GM03348 (cell line): ENCODE measurements at places on chromosomes 6 and 20.
A peak's percentile ranks its signal among the peaks of the same experiment; 100 is the strongest.

- peak; percentile 95 for DNase-seq
Observed at GRCh38 chr6:157669747-157670216, 153.3 kb upstream of the SNX9 start.

GRCh38 chr20:3165473-3166337, 6.0 kb upstream of the FASTKD5 start:
- DNase-seq: no peak

DNA sequence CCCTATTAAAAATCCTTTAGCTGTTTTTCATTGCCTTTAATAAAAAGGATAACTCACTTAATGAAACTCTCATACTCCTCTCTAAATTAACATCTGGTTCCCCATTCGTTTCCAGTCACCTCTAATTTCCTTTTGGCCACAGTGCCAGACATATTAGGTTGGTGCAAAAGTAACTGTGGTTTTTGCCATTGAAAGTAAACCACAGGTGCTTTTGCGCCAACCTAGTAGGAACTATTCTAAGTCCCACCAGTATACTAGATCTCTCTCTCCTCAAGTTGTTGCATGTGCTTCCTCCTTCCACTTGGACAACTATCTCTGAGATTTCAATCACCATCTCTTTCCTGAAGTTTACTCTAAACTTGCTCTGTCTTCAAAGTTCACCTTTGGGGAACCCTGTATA, 961.1 kb downstream of the TBC1D32 start:
- DNase-seq: no peak

- no peak for DNase-seq
Observed at GRCh38 chr20:18529041-18529440, 21.3 kb downstream of the SEC23B start.

DNA sequence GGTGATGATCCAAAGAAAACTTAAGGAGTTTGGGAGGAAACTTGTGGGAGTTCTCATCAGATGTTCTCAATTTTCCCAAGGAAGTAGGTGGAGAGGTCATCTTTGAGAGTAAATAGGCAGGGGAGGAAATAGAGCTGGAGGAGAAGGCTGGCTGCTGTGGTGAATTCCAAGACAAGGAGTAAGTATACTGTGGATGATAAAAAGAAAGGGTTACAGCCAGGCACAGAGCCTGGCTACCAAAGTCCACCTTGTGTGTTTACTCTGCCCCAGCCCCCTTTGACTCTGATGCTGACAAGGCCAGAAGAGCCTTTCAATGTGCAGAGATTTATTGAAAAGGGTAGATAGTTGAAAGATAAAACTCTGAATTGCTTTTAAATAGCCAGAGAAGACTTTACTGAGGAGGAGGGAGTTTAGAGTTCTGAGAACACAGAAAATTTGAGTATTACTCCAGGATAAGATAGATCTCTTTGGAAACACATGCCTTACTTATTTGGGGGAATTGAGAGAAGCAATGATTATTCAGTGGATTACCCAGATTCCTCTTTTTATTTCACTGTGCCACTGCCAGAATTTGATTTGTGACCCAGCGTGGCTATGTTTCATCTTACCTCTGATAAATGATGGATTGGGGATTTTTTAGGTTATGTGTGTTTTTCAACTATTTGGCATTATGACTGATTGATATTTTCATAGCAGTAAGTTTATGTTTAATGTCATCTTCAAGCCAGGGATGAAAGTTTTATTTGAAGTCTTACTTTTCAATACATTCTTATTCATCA, 182.6 kb upstream of the JAG1 start:
- peak; percentile 6 for DNase-seq

GRCh38 chr20:32159766-32160221, 47.7 kb downstream of the PLAGL2 start:
- no peak for DNase-seq

GRCh38 chr6:43921039-43921438, 151.0 kb downstream of the VEGFA start:
- no peak for DNase-seq

- DNase-seq: no peak
Observed at GRCh38 chr6:25196464-25196863, 82.7 kb upstream of the CARMIL1 start.

DNA sequence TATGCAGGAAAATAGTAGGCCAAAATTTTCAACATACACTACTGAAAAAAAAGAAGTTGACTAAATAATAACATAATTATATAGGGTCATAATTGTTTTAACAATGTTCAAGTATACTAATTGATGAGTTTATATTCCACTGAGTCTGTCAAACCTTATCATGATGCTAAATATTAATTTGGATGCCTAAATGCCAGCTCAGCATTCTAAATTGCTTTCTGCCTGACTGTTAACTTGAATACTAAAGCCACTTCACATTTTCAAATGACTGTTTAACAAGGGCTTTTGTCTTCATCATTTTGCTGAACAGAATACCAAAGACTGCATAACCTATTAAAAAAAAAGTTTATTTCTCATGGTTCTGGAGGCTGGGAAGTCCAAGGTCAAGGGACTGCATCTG, 232.8 kb downstream of the DOK5 start:
- DNase-seq: no peak

DNA sequence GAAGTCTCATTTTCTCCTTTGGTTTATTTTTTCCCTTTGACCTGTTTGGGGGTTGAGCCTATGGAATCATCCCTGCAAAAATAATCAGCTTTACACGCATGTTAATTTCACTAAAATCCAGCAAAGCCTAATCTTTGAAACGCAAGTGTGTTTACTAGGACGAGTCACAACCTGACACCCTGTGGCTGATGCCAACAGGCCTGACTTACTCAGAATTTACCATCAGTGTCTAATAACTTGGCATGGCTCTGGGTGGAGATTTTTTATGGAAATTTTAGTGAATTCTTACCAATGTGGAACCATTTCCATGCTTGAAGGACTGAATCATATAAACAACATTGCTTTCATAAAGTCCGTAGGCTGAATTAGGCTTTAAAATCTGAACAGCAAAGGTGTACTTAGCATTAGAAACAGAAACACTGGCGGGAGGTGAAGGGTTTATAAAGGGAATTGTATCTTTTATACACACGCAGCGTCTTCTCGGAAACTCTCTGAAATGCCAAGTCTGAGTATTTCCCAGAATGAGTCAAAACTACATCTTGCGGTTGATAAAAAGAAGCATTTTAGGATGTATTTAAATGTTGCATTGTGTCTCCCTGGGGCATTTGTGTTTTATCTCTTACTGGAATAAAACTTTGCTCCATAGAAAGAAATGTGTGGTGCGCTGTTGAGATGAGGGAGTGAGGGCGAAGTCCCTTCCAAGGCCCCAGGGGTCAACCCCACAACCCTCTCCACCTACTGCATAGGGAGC, 81.2 kb downstream of the DACT2 start:
- no peak for DNase-seq

DNA sequence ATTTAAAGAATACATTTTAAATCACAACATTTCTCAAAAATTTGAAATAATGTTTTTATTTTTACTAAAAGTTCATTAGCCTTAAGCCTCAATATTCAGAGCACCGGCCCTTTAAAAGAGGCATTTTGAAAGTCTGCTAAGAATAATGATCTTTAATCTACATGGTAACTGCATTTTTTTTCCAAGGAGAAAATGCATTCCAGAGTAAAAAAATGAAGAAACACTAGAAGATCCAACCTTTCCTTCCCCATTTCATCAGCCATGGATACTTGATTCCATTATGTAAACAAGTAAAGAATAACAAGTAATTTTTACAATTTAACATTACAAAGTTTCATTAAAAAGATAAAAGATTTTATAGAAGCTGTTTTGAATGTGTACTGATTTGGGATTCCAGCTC, 21.8 kb downstream of the LCA5 start:
- no peak for DNase-seq

- DNase-seq: no peak
Observed at GRCh38 chr6:77487808-77488425, 24.6 kb upstream of the HTR1B start.

DNA sequence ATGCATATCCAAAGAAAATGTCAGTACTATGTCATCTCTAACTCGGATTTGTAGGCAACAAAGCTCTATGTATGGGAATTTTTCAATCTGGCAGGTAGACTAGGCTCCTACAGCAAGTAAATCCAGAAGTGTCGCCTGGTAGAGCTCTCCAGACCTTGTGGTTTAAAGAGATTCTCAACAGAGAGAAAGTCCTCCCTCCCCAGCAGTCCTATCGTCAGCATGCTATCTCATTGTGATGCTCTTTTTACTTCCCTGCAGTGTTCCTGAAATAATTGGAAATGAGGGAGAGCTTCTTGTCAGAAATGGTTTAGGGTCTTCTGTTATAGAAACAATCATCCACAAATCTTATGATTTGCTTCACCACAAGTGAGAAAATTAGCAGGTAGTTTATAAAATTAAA, 395.4 kb downstream of the FRK start:
- no peak for DNase-seq

- no peak for DNase-seq
Observed at GRCh38 chr6:3722785-3723184, 28.7 kb downstream of the PXDC1 start.

DNA sequence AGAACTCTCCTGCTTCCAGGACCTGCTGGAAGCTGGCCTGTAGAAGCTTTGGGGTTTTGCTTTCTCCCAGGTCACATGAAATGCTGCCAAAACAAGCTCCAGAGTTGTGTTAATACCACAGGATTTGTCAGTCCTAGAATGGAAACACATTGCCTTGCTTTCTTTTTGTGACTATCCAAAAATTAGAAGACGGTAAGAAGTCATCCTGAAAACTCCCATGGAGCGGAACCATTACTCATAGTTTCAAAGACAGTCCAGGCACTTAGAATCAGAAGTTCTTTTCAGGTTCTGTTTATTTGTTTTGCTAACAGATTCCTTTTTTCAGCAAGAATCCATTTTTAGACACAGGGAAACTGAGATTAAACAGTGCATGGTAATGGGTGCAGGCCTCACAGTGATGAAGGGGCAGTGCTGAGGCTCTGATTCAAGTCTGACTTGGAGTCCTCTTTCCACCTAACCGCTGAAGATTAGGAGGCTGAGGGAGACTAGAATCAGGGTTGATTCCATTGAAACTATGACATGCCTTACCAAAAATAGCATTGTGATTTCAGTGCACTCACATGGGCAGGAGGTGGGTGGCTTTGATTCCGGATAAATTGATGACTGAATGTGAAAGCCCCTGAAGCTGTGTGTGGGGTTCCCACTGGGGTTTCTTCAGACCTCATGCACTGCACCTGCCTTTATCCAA, 72.2 kb upstream of the NAA20 start:
- DNase-seq: peak; percentile 22

GRCh38 chr6:152117156-152118133, 310.0 kb downstream of the ESR1 start:
- no peak for DNase-seq

- no peak for DNase-seq
Observed at GRCh38 chr20:5714261-5715041, 35.8 kb upstream of the SHLD1 start.

- no peak for DNase-seq
Observed at GRCh38 chr6:36641543-36641942, 37.0 kb upstream of the CDKN1A start.

DNA sequence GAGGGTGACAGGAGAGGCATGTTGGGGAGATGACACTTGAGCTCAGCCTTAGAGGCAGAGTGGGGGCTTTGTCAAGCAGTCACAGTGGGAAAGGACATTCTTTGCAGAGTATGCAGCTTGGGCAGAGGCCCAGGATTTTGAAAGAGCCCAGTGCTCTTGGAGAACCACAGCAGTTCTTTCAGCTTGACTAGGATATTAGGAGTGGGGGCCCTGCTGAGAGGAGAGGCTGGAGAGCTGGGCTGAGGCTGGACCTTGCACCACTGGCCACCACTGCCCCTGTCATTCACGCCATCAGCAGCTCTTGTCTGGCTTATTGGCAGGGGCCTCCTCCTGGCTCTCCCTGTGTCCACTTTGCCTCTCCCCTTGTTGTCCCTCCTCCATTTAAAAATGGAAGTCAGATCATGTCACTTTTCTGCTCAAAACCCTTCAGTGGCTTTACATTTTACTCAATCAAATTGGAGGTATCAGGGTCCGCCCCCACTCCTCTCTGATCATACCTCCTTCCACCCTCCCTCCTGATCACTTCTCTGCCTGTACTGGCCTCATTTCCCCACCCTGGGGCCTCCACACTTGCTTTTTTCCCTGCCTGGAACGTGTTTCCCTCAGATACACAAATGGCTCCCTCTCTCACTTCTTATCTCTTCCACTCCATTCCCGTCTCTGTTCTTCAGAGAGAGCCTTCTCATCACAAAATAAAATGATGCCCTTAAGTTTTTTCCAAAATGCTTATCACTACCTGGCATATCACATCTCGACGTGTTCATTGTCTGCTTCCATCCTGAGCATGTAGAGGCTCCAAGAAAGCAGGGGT, 10.5 kb downstream of the MANBAL start:
- DNase-seq: peak; percentile 62

- DNase-seq: no peak
Observed at GRCh38 chr6:121694389-121694788, 258.9 kb downstream of the GJA1 start.

DNA sequence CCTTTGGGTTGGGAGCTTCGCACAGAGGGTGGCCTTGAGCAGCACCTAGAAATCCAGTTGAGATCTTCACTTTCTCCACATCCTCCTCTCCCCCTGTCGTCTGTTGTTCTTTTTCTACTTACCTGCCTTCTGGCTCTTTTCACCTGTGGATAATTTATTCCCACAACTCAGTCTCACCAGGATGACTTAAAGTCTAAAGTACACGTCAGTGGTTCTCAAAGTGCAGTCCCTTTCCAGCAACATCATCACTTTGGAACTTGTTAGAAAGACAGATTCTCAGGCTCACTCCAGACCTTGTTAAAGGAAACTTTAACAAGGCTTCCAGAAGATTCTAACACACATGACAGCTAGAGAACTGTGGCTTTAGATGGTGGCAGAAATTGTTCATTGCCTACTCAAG, 27.7 kb upstream of the BCAS1 start:
- DNase-seq: no peak

- DNase-seq: no peak
Observed at GRCh38 chr20:41045671-41046070, 17.0 kb downstream of the TOP1 start.

DNA sequence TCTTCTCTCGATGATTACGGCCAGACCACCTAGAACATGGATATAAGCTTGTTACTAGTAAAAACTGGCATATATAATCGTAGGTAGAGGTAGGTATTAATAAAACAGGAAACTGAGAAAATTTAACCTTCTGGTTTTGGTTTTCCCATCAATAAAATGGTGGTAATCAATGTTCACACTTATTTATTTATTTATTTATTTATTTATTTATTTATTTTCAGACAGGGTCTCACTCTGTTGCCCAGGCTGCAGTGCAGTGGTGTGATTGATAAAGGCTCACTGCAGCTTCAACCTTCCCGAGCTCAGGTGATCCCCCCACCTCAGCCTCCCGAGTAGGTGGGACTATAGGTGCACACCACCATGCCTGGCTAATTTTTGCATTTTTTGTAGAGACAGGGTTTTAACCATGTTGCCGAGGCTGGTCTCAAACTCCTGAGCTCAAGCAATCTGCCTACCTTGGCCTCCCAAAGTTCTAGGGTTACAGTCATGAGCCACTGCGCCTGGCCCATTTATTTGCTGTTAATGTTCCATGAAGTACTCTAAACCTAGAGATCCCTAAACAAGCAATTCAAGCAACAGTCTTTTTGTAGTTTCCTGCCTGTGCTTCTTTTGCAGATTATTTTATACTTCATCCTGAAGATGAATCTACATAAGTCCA, 11.5 kb downstream of the TOMM6 start:
- no peak for DNase-seq

GRCh38 chr6:27679964-27680694, 207.2 kb upstream of the ZNF184 start:
- DNase-seq: no peak
